Activated CD4-positive, alpha-beta T cell treated with anti-CD3 and anti-CD28 coated beads, Interleukin-2, amount 50 U/mL, for 48 hours (primary cell): ENCODE measurements at places on chromosomes 7 and 10.

- no peak for DNase-seq
Measured at GRCh38 chr7:157708919-157709295, 372.1 kb downstream of the DNAJB6 start.

DNA sequence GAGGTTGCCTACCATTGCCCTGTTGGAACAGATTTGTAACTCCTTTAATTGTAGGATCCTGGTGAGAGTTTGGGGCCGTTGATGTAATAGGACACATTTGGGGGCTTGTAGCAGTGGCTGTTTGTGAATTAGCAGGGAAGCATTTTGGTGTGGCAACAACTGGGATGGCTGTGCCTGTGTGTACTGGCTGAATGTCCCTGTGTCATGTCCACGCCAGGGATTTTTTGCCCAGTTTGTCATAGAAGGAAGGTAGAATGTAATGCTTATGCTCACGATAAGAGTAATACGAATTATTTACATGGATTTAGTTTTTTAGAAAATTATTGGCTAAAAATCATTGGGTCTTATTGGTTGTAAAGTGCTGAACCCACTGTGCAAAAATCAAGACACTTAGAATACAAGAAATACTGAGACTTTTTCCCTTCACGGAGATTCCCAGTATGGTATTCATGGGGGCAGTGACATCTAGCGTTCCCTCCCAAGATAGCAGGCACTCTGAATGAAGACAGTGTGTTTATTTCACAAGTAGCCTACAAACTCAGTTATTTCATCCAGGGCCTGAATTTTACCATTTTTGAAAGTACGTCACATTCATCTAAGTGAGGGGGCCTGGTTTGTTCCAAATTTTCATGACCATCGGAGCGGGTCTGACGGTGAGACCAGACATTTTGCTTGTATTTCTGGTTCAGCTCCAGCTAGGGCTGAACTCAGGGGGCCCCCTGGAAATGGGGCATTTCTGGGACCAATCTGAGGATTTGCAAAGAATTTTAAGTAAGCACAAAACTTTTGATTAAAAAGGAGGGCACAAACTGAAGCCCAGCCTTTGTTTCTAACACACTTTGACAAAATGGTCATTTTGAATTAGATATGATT, 74.7 kb downstream of the CACNB2 start:
- peak; percentile 11 for DNase-seq

DNA sequence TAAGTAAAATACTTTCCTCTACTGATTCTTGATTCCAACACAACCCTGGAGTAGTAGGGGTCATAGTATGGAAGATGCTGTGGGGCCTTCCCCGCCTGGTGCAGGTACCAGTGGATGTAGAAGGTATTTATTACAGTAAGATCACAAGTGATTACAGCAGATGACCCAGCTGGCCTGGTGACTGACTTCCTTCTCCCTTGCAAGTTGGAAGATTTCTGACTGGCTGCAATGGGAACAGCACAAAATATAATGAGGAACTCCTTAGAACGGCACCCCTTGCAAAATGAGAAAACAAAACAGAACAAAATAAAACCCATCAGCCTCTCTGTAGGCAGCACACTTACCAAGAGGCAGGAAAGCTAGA, 61.7 kb upstream of the TARP start:
- DNase-seq = no peak

DNA sequence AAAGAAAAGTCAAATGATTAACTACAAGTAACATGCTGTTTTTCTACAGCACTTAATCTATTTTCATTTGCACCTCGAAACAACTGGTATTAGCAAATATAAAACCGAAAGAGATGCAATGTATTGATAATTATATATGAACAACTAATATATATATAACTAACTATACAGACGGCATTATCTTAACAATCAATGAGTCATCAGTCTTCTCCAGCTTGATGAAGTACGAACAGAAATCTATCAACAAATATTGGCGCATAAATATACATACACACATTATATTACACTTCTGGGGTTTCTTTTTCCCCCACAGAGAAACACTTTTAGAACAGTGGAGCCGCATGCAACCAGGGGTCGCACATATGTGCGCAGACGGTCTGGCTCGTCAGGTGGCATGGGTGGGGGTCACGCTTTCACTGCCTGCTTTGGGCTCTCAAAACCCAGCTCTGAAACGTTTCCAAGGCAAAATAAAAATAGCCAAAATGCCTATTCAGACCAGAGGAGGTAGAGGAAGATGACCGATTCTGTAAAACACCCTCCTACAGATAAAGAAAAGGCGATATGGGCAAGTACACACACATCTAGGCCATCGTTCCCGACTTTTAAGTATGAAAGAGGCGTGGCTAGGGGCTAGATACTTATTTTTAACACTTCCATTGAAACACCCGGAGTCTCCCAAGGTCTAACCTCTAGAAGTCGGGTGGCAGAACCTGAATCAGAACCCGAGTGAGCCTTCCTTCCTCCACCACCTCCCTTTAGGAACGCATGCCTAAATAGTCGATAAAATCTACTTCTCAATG, 1.7 kb downstream of the ARHGAP12 start:
- DNase-seq = no peak

- no peak for DNase-seq
Measured at GRCh38 chr10:26095781-26096180, 120.8 kb upstream of the GAD2 start.

DNA sequence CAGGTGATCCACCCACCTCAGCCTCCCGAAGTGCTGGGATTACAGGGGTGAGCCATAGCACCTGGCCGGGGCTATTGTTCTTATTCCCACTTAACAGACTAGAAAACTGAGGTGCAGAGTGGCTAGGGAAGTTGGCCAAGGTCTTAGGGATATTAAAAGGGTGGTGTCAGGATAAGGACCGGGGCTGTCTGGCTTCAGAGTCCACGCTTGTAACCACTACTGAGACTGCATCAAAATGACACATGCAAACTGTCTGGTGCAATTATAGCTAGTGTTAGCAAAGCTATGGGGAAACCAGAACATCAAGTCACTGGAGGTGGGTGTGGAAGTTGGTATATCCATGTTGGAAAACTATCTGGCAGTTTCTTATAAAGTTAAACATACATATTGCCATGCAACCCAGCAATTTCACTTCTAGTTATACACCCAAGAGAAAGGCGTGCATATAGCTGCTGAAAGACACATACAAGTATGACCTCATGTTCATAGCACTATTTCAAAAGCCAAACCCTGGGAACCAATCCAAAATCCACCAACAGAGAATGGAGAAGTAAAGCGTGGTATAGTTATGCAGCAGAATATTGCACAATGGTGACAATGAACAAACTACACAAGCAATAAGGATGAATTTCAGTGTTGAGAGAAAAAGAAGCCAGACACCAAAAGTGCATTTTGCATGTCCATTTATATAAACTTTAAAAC, 33.9 kb upstream of the EEPD1 start:
- DNase-seq = no peak

GRCh38 chr10:126058507-126058906, 162.1 kb downstream of the FANK1 start:
- no peak for DNase-seq

- DNase-seq = no peak
Measured at GRCh38 chr10:29317027-29317420, 28.2 kb downstream of the LYZL1 start.

DNA sequence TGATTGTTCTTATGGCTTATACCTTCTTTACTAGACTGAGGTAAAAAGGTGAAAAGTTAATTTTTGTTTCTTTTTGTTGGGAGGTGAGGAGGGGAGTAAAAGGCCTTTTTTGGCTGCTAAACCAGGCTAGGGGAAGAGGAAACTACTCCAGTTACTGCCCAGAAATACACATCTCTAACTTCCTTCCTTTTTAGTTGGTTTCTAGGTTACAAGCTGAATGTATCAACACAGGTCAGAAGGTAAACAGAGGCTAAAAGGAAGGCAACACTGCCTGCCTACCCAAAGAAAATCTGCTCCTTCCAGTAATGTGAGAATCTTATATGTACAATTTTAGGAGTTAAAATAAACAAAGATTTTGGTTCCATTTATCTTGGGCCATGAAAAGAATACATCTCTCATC, 140.4 kb downstream of the NRBF2 start:
- DNase-seq = no peak

- no peak for DNase-seq
Measured at GRCh38 chr7:119562839-119563238, 710.1 kb upstream of the KCND2 start.

DNA sequence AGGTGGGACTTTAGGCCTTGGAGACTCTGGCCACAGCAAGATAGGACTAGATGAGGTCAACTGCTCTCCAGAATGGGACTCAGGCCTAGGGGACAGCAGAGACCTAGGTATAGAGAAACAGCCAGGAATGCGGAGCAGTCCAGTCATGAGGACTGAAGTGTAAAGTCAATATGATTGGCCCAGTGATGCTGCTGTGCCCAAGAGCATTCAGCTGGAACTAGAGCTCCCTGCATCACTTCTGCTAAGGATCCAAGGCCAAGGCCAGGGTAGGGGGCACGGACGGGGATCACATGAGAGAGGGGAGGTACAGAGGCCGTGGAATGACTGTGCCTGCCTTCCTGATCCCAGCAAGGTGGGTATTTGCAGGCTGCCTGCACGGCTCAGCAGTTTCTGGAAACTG, 237.9 kb downstream of the FRMD4A start:
- no peak for DNase-seq

DNA sequence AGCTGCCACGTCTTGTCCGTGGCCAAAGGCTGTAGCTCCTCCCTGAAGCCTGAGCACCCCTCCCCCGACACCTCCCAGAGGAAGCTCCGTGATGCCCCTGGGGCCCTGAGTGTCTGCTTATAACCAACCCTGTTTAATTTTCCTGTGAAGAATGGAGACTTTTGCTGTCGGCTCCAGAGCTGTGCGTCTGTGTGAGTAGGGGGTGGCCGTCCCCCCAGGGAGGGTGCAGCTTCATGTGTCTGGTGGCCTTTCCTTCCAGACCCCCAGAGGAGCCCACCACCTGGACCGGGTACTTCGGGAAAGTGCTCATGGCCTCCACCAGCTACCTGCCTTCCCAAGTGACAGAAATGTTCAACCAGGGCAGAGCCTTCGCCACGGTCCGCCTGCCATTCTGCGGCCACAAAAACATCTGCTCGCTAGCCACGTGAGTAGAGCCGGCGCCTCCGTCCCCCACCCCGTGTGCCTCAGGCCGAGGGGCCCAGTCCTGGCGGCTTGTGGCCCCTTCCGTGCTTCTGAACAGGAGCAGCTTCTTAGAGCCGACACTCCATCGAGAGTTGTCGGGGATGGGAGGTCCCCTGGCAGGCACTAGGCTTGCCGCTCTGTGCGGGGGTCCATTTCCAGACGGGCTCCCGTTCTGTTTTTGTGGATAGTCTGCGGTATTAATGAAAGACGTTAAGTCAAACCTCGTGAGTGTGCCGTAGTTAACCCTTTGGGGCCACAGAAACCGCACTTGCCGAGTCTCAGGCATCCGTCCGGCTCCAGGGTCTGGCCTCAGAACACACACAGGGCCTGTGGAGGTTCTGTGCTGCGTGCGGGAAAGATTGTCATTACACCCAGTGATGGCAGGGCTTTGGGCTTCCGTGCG, 37.1 kb downstream of the WIPI2 start:
- DNase-seq = no peak

DNA sequence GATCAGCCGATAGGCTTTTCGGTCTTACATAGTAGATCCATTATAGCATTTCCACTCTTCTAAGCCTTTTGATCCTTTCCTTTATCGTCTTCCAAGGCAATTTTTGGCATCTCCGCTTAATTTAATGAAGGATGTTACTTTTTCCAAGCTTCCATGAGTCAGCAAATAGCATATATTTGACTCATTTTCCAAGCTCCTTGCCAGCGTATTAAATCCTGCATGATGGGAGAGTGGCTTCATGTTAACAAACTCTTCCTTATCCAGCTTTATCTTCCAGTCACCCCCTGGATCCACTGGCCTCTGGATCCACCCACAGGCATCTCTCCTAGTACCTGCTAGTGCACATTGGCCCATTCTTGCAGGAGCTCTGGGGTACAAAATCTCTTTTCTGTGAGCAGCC, 13.0 kb downstream of the OR9A2 start:
- DNase-seq = no peak

DNA sequence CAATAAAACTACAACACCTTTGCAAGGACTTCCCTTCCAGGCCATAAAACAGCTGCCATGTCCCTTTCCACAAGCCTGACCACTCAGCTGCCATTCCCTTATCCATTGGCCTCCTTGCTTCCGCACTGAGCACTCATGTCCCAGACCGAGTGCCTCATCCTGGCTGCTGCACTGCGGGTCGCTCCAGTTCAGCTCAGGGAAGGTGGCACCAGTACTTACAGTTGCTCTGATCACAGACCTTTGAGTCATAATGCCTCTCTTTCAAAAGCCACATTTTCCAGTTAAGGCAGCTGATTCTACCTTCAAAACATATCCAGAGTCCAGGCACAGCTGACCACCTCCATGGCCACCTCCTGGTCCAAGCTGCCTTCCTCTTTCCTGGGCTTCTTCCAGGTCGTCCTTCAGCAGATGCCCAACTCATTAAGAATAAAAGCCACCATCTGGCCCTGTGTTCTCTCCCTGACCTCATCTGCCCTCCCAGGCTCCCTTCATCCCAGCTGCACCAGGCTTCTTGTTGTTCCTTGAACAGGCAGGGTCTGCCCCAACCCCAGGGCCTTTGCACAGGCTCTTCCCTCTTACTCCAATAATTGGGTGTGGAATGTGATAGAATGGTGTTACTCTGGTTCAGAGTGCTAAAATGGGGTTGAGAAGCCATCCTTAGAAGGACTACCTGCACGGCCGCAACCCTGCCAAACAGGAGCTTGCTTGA, 64.5 kb downstream of the RAMP3 start:
- no peak for DNase-seq

DNA sequence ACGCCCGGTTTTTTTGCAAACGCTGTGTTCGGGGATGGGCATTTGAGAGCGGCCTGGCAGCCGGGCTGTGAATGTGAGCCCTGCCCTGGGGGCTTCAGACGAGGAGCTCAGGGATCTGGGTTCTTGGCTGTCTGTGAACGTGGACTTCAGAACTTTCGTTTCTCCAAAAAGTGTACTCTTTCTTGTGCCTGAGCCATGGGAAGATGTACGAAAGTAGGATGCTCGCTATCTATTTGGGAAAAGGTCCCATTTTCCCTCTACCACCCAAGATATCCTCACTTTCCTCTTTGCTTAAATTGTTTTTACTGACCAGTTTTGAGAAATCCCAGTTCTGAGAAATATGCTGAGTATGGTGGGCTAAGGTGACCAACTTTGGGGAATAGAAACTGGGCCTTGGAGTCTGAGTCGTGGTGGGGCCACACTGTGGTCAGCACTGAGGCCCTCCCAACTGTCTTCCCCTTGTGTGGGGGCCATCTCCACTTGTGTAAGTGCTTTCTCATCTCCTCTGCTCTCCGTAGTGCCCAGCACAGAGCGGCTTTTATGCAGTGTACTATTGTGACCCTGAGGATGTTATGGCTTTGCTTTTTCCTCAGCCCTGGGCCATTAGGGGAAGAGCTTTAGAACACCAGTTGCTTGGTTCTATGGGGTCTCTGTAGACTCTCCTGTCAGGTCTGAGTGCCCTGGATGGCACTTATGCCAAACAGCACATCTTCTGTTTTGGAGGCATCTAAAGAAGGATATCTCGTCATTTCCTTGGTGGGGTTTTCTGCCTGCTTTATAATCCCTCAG, 918 bp downstream of the DBNL start:
- DNase-seq = no peak

GRCh38 chr7:134836447-134836846, 57.0 kb downstream of the CALD1 start:
- no peak for DNase-seq

- no peak for DNase-seq
Measured at GRCh38 chr10:69269761-69270160, 8.5 kb upstream of the HK1 start.

- DNase-seq = no peak
Measured at GRCh38 chr10:101774589-101775272, 1.2 kb downstream of the FGF8 start.

GRCh38 chr10:58488921-58489320, 23.8 kb upstream of the BICC1 start:
- no peak for DNase-seq
